ENCODE measurements at places on chromosomes 1 and 21.

GRCh38 chr1:203146042-203146369 lies 18.5 kb downstream of the ADORA1 start:
- DNase-seq, result no peak

DNA sequence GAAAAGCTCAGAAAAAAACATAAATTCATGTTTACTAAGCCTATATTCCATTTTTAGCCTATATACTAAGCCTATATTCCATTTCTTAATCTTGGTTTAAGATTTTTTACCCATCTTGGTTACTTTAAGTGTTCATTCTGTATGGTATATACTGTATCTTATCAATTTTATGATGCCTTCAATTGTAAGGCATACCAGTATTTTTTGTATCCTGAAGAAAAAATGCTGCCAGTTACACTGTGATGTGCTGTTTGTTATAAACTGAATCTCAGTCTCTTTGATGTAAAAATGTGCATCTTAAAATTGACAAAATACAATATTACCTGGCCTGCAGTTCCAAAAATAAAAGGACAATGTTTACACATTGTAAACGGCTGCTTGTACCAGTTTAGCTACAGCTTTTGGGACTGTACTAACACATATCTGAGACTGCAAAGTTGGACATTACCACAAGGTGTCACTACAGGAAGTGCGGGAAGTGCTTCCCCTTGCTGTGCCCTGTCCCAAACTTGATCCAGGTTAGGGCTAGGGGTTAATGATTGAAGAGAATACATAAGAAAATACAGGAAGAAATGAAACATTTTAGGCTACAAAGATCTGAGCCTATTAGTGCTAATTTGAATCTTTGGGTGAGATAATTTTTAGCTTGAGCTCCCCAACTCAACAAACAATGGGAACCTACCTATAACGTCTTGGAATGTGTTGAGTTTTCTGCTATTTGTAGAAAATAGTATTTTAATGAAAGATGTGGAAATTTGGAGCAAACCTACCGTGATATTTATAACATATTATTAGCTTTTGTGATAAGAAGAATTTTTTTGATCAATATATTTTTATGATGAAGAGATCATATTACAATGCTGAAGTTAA lies 108.9 kb downstream of the LBR start:
- DNase-seq, result peak; percentile 54

DNA sequence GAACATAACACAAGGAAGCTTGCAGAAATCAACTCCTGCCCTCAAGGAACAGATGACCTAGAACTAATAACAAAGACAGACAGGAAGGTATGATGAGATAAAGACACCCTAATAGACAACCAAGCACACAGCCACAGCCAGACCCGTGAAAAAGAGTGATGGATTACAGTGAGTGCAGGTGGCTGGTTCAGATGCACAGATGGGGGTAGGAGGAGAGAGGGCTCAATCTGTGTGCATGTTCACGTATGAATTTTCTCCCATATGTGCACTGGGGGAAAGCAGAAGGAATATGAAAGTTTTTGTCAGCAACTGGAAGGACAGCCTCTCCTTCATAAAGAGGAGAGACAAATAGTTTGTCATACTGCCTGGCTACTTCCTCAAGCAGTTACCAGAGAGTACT lies 367.1 kb downstream of the PBX1 start:
- no peak for DNase-seq

DNA sequence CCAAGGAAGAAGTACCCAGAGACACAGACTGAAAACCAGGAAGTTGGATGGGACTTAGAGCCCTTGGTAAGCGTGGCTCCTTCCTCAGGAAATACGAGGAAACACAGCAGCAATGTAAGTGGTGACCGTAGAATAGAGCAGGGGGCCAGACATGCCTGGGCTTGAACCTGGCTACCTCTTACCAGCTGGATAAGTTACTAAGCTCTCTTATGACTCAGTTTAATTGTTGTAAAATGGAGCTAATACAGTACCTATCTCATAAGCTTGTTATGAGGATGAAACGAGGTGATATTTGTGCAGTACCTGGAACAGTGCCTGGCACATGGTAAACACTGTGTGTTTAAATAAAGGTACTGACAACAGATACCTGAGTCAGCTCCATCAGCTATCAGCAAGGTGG lies 19.2 kb downstream of the EBNA1BP2 start:
- no peak for DNase-seq

- peak; percentile 50 for DNase-seq
Observed at GRCh38 chr1:108947871-108948525, 15.3 kb downstream of the CLCC1 start.

GRCh38 chr21:37878946-37879660 lies 37.2 kb downstream of the KCNJ6 start:
- peak; percentile 86 for DNase-seq

DNA sequence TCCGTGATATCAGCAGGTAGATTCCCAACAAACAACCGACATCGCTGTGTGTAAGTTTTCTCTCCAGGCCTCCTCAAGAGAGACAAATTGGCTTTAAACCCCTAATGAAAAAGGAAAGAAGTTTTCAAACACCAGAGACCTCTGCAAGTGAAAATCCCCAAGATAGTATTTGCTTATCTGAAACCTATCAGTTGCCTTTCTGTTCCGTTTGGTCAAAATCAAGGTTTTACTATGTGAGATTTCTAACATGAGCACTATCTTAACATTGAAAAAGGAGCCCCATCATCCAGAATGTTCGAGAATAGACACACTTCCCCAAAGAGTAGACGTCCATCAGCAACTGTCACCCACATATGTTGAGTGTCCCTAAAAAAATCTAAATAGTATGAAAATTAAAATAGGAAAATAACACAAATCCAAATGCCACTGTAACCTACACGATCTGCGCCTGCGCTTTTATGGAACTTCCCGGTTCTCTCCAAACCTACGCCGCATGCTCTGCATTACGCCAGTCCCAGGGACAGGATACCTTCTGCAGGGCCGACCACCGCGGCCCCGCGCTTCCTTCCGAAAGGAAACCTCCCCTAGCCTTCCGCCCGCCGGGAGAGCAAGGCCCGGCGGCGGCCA lies 1.4 kb downstream of the SFPQ start:
- no peak for DNase-seq

- DNase-seq, result no peak
Observed at GRCh38 chr21:38902608-38903445, 97.1 kb downstream of the ETS2 start.

DNA sequence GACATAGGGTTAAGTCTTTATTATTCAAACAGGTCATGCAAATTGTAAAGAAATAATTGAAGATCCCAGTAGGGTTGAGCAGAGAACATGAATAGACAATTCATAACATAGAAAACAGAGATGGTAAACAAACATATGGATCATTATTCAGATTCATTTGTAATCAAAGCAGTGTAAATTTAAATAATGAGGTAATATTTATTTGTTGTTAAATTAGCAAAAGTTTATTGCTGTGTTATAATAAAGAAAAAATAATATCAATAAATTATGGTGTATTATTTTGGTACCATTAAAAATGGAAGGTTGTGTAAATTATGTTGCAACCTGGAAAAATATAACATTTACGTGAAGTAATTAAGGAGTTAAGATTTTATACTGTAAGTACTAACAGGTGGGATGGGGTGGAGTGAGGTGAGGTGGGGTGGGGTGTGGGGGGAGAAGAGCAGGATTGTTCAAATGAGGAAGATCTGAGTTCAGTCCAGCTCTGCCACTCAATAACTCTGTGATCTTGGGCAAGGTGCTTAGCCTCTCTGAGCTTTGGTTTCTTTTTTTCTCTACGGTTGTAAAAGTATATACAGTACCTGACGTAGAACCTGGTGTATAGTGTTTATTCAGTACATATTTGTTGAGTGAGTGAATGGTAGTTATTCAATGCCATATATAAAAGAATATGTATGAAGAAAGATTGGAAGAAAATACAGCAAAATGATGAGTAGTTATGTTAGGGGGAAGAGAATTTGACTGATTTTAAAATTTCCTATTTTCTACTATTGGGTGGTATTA lies 140.3 kb upstream of the KIF26B start:
- no peak for DNase-seq

DNA sequence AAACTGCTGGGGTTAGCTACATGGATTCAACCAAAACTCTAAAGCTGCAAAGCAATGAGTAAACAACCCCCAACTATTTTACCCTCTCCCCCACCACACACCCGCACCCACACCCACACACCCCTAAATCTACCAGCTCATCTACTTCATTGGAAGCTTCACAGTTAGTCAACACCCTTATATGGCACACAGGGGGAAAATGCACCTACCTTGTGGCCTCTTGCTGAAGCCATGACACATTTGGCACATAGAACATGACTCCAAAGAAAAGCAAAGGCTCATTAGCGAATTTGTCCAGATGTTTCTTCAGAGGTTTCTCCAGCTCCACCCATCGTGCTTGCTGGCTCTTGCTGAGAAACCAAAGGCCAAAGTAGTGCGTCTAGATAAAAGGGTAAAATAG lies 99.8 kb downstream of the PTPN14 start:
- DNase-seq, result peak; percentile 88

- no peak for DNase-seq
Observed at GRCh38 chr1:167145965-167146364, 52.1 kb downstream of the STYXL2 start.

DNA sequence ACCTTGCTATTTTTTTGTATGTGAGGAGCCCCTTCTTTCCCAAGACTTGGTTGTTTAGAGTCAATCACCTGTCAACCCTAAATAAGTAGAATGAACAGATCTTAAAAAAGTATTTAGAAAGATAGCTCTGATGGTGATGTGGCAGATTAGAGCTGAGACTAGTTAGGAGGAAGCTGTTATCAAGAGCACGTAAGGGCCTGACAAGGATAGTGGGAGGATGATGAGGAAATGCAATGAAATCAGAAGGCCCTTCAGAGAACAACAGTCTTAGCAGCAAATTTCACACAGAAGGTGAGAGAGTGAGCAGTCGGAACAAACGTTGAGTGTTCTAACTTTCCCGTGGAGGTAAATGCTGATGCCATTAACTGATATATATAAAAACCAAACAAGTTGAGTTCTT lies 15.9 kb upstream of the S1PR1 start:
- DNase-seq, result no peak

GRCh38 chr1:155976062-155976912 lies 2.1 kb downstream of the ARHGEF2 start:
- peak; percentile 79 for DNase-seq

DNA sequence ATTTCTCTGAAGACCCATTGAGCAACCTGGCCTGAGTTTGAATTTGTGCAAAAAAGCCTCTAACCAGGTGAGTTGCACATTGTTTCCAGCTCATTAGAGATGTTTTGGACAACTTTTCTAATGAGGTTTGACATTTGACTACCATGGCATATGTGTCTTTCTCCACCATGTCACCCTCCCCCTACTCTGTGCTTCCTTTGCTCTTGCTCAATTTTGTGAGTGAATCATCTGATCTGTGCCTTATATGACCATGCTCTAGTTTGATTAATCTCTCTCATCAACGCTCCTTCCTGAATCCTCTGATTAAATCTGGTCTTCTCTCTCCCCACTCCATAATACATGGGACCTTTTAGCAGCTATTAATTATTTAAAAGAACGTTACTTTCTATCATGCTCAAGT lies 144.8 kb upstream of the SAMSN1 start:
- DNase-seq, result peak; percentile 2

DNA sequence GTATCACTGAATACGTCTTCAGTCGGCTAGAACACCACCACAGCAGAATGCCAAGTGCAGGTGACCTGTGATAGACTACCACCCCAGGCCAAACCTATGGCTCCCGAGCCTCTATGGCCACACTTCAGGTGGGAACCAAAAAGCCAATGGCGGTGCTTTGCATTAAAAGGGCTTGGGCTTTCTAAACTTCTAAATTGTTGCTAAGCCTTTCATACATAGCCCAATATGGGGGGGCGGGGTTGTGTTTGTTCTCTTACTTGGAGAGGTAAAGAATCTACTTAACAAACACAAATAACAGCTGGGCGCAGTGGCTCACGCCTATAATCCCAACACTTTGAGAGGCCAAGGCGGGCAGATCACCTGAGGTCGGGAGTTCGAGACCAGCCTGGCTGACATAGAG lies 19.7 kb downstream of the USP48 start:
- DNase-seq, result no peak

DNA sequence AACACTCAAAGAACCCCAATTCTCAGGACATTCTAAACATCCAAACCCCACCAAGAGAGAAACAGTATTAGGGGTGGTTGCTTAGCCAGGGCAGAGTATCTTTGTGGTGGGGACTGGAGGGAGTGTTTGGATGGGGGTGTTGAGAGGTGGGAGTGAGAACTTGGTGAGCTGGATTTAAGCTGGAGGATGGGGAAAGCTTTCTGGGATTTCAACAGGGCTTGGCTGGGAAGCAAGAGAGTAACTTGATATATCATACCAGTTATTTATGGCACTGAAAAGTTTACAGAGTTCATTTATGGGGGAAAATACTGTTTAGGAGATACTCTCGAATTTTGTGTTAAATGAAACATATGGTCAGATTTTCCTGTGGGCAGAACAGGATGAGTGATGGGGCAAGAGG lies 6.8 kb upstream of the CNIH3 start:
- no peak for DNase-seq

GRCh38 chr1:228037401-228038386 lies 30.9 kb downstream of the WNT3A start:
- DNase-seq, result peak; percentile 55

DNA sequence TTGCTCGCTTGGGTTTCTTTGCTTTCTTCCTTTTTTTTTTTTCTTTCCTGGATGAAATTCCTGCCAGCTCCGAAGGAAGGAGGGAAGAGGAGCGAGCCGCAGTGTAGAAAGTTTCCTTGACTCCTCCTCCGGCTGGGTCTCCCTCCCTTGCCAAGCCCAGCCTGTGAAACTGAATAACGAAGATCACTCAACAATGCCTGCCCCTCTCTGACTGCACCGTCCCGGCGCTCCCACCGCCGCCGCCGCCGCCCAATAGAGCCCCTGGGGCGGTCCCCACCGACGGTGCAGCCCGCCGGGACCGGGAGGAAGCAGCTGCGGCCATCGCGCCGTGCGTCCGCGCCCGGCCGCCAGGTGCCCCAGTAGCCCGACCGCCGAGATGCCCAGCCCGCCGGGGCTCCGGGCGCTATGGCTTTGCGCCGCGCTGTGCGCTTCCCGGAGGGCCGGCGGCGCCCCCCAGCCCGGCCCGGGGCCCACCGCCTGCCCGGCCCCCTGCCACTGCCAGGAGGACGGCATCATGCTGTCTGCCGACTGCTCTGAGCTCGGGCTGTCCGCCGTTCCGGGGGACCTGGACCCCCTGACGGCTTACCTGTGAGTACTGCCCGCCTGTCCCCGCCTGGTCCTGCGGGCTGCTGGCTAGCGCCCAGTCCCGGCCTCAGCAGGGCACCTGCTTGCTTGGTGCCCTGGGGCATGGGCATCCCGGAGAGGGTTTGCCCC lies at the start of gene LGR6:
LGR6 (plus strand) TSS at position 186 of the 714 bp plus-strand sequence; CDS start at position 377, 191 bp downstream.
- peak; percentile 34 for DNase-seq

DNA sequence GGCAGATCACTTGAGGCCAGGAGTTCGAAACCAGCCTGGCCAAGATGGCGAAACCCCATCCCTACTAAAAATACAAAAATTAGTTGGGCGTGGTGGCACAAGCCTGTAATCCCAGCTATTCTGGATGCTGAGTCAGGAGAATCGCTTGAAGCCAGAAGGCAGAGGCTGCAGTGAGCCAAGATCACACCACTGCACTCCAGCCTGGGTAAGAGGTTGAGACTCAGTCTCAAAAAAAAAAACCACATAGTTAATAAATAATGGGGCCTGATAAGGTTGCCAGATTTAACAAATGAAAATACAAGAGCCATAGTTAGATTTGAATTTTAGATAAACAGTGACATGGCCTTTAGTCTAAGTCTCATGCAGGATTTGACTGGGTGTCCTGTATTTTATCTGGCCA lies 175.7 kb downstream of the ZZZ3 start:
- no peak for DNase-seq
